ENCODE measurements at places on chromosomes 5 and 9.

GRCh38 chr5:37056762-37057161, 180.2 kb downstream of the NIPBL start:
- no peak for DNase-seq

DNA sequence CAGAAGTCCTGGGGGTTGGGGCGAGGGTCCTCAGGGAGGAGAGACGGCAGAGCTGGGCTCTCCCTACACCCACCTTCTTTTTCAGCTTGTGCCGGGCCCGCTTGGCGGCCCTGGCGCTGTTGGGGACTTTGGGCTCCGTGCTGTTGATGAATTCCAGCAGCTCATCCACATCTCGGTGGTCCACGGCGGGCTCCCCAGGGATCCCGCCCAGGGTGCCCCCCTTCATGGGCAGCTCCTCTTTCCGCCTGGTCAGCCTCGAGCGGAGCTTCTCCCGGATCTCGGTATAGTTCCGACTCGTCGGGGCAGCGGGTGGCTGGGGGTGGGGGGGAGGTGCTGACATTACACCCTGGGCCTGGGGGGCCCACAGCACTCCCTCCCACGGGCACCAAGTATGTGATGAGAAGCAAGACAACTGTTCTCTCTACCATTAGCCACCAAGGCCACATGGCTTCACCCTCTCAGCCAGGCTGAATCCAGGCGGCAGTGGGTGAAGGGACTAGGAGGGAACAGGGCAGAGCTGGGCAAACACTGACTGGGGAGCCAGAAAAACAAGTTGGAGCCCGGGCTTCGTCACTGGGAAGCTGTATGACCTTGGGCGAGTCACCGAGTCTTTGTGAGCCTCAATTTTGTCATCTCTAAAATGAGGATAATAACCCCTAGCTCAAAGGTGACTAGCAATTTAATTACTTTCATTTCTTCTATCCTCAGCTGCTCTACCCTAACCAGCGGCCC, 14.6 kb upstream of the DDX41 start:
- no peak for DNase-seq

DNA sequence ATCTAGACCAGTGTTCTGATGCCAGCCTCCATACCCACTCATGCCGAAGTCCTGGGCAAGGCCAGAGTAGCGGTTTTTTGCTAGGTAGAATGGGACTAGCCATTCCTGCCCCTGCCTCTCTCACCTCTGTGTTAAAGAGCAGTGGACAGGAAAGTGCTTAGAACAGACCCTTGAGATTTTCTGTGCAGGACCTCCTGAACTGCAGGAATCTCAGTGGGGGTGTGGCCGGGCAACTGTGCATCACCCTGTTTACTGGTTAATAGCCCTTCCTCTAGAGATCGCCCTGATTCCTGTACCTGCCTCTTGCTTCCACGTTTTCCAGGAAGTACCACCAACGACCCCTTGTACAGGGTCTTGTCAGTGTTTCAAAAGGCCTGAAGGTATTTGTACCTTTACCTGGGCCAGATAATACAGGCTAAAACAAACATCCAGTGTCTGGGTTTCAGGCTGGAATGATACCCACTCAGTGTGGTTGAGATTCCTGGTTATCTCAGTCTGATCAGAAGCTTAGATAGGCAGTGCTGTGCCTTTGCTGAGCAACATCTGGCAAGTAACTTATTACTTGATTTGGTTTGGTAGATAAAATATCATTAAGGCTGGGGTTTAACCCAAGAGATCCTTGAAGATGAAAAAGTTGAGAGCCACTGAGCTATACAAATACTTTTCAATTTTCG, 65.9 kb downstream of the RGS3 start:
- no peak for DNase-seq

- DNase-seq, result no peak
Measured at GRCh38 chr5:144101616-144102015, 68.8 kb downstream of the YIPF5 start.

DNA sequence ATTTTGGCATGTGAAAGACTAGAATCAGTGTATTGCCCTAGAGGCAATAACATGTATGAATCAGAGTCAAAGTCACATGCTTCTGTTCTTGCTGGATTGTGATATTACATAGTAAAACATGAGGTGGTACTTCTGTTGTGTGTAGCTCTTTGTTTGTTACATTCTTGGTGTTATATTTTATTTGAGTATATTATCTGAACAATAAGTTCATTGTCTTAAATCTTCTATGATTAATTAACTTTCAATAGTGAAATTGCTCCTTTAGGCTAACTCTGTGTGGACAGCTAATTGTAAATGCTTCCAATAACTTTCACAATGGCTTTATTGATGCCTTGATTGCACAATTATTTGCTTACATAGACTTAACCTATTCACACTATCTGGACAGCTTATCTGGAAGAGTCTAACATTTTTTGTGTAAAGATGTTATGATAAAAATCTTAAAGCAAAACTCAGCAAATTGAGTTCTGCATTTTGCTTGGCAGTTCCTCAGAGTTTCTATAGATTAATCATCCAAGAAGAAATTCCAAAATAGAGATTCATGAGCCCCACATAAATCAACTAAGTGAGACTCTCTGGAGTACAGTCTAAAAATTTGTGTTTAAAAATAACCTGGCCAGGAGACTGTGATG, 239.6 kb upstream of the TUSC1 start:
- DNase-seq, result no peak

DNA sequence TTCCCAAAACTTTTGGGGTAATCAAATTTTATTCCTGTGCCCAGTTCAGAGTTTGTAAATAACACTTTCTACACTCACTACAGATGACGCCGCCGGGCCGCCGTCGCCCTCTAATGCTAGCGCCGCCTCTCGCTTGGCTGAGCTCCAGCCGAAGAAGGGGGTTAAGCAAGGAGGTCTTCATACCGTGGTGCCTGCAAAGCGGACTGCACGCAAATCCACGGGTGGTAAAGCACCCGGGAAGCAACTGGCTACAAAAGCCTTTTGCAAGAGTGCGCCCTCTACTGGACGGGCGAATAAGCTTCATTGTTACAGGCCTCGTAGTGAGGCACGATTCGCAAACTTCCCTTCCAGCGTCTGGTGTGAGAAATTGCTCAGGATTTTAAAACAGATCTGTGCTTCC, 280.4 kb downstream of the MEF2C start:
- DNase-seq, result no peak

GRCh38 chr5:172834415-172835289, 601 bp downstream of the ERGIC1 start:
- no peak for DNase-seq

DNA sequence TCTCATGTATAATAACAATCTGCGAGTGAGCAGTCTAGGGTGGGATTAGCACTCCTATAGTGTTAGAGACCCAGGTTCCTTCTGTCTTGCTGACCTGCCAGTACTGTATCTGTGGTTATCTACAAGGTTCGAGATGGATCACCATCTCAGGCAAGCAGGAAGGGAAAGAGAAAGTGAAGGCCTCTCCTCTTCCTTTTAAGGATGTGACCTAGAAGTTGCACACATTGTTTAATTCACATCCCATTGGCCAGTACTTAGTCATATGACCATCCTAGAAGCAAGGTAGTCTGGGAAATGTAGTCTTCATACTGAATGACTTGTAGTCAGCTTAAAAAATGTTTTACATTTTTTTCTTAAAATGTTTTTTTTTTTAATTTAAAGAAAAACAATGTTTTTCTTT, 168.6 kb downstream of the CARTPT start:
- DNase-seq, result peak; percentile 14

DNA sequence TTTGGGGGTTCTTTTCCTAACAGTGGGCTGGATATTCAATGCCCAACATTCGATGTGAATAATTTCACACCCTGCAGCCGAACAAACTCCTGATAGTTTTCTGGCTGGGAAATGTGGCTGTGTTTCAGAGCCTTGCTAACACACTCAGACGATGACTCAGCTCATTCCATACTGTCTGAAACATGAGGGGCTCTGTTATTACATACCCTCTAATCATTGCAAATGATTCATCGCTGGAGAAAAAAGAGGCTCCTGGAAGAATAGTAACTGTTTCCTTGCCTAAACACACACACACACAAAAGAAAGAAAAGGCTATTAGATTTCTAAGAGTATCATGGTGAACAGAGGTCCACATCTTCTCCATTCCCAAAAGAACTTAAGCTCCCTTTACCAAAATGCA, 75.8 kb downstream of the OXCT1 start:
- no peak for DNase-seq

- DNase-seq, result no peak
Measured at GRCh38 chr9:3951161-3951665, 348.7 kb downstream of the GLIS3 start.

- DNase-seq, result no peak
Measured at GRCh38 chr5:178206166-178207101, 2.1 kb downstream of the HNRNPAB start.

GRCh38 chr5:342501-343460, 21.3 kb downstream of the AHRR start:
- DNase-seq, result no peak

- no peak for DNase-seq
Measured at GRCh38 chr9:136609838-136610311, 52.8 kb upstream of the EGFL7 start.

- DNase-seq, result peak; percentile 24
Measured at GRCh38 chr9:18347386-18348082, 126.4 kb upstream of the ADAMTSL1 start.

DNA sequence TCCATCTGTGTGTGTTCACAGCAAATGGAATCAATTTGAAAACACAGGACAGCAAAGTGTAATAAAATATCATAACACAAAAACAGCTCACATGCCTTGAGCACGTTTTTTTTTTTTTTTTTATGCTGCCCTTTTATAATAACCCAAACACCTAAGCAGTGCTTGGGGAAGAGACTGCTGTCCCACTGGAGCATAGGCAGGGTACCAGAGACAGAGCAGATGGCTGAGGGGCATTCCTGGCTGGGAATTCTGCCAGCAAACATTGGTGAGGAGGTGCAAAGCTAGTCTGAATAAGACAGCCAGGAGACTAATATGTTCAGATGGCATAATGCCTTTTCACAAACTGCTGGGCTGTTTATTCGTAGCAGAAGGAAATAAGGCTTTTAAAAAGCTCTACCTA, 58.1 kb upstream of the SV2C start:
- no peak for DNase-seq

- no peak for DNase-seq
Measured at GRCh38 chr9:124442826-124443225, 7.4 kb upstream of the ADGRD2 start.
